ENCODE measurements at places on chromosomes 16 and 17. TPM values are rescaled to one million over a fixed set of nuclear protein-coding genes. Genes with fewer than 3 reads are reported as not detected.
A peak's percentile ranks its signal among the peaks of the same experiment; 100 is the strongest.

Gene ZNF423
- total RNA-seq: not detected

GRCh38 chr17:51366866-51367265 lies 106.5 kb downstream of the UTP18 start:
- no peak for DNase-seq

- no peak for DNase-seq
These were observed 30.0 kb downstream of the IL21R start for GRCh38 chr16:27431773-27432532.

DNA sequence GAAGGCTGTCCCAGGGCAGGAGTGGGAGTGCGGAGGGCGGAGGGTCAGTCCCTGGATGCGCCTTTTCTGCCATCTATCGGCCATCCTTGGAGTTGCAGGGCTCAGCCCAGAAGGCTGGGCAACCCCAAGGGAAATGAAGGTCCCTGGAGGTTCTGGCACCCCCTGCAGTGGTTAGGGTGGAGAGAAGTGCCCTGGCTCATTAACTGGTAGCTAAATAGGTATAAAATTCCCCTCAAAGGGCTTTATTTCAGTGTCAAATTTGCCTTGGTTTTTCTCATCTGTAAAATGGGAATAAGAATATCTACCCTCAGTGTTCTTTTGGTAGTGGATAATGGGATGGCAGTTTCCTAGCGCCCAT lies 22.4 kb downstream of the C17orf75 start:
- DNase-seq: peak; percentile 75

DNA sequence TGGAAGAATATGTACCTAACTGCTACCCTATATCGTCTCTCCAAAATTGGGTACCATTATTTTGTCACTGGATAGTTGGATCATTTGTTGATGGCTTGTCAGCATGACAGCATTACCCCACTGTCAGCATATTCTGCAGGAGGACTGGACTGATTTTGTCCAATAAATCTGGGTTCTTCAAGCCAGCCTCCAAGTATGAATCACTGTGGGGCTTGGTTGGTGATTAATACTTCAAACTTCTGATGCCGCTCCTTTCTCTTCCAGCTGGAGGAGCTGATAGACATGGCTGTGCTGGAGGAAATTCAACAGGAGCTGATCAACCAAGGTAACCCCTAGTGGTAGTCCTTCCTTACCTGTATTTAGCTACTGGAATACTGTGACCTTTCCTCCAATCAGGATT lies 2.5 kb downstream of the RPAIN start:
- no peak for DNase-seq

Measured in CD8-positive, alpha-beta memory T cell (primary cell).